ENCODE measurements at places on chromosomes 1 and 21.

GRCh38 chr21:42398436-42399028 lies 2.7 kb upstream of the TMPRSS3 start:
- DNase-seq, result no peak

DNA sequence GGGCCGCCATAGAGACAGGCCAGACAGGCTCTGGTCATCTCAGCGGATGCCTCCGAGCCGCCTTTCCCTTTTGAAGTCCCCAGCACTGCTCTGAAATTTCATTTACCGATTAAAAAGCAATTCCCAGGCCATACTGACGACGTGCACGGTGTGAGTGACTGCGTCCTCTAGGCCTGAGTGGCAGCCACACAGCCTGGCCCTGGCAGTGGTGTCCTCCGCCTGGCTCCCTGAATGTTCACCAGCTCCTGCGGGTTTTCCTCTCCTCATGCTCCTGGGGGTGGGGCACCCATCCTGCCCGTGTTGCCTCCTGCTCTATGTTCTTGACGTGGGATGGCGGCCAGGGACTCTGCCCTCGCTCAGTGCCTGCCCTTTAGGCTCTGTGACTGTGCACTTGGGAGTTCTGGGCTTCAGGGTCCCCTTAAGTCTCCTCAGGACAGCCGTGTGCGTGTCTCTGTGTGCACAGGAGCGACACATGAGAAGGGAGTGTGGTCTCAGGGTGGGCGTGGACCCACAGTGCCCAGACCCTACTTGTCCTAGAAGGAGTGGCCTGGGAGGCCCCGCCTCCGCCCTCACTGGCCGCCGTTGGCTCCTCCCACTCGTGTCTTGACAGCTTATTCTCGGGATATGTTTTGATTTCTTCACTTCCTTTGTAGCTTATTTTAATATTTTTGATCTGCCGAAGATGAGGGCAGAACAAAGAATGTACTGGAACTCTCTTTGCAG lies 3.6 kb downstream of the SKI start:
- DNase-seq, result no peak

- DNase-seq, result no peak
Observed at GRCh38 chr1:93827128-93827527, 51.9 kb downstream of the DNTTIP2 start.

DNA sequence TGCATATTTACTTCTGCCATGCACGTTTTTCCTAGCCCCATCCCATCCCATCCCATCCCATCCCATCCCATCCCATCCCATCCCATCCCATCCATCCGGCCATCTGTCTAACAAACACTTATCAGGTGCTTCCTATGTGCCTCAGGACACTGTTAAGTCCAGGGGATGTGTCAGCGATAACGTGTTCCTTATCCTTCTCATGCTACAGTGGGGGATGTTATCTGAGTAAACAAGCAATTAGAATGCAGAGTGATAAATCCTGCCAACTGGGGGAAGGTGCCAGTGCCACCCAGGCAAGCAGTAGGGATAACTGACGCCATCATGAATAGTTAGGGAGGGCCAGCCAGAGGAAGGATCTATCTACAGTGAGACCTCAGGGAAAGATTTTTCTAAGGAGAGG lies 304.2 kb downstream of the CAMTA1 start:
- no peak for DNase-seq

GRCh38 chr1:236320671-236321070 lies 38.9 kb upstream of the ERO1B start:
- no peak for DNase-seq

GRCh38 chr21:38041493-38041892 lies 125.2 kb upstream of the KCNJ6 start:
- DNase-seq, result no peak

DNA sequence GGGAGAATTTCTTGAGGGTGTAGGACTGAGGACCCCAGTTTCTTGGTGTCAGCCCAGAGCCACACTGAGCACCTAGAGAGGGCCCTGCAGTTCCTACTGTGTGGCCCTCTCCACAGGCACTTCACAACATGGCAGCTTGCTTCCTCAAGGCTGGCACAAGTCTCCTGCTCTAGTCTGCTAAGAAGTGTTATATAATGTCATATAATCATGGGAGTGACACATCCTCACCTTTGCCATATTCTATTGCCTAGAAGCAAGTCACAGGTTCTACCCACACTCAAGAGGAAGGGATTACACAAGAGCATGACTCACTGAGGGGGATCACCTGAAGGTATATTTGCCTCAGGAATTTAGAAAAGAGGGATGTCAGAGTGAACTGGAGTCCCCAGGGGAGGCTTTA lies 5.5 kb upstream of the SNX27 start:
- DNase-seq, result no peak

- no peak for DNase-seq
Observed at GRCh38 chr1:90187323-90187585, 192.3 kb downstream of the ZNF326 start.

DNA sequence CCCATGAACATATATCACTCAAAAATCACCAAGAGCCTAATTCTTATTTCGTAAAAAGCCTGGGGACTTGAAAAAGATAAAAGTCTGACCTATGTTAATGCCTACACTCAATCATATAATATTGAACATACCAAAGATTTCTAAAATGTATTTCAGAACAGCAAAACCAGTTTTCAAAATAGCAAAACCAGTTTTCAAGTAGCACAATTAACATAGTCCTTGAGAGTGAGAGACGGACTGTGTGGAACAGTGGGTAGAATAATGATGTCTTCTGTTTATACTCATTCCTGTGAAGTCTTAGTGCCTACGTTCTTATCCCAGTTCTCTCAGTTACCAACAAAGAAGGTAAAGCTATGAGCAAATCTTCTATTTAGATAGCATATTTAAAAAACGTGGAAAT lies 22.3 kb upstream of the RGS2 start:
- DNase-seq, result no peak

DNA sequence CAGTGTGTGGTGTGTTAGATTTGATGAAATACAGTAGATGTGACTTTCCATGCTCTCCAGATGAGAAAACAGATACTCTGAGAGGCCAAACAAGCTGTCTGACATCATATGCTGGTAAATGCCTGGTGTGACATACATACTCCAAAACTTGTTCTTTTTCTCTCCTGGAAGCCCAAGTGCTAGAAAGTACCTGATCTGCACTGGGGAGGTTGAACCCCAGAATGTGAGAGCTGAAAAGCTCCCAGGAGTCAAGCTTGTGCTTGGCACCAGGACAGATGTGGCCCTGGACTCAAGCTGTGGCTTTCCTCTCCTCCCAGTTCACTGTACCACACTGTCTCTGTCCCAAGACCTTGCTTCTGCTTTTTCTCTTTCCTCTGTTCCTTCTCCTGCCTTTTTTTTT lies 389.0 kb upstream of the USP24 start:
- no peak for DNase-seq

DNA sequence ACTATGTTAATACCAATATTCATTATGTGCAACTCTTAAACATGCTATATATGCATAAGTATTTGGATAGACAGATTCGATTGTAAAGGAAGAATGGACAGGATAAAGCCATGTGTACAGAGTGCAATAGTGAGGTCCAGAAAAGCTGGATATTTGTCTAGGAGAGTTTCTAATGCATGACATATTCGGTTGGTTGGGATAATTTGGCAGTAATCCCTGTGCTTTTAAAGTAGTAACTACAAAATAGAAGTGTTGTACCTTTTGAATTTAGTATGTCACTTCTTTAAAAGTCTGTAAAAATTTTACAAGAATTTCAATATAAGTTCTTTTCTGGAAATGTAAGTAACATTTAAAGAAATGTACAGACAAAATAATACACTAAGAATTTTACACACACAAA lies 774.5 kb downstream of the USP25 start:
- no peak for DNase-seq
